T-helper 17 cell (primary cell): ENCODE measurements at places on chromosomes 12 and 14. TPM values are rescaled to one million over a fixed set of nuclear protein-coding genes. Genes with fewer than 3 reads are reported as not detected.

MYF6 gene
- total RNA-seq = not detected

LMO3 gene
- total RNA-seq = not detected

DNA sequence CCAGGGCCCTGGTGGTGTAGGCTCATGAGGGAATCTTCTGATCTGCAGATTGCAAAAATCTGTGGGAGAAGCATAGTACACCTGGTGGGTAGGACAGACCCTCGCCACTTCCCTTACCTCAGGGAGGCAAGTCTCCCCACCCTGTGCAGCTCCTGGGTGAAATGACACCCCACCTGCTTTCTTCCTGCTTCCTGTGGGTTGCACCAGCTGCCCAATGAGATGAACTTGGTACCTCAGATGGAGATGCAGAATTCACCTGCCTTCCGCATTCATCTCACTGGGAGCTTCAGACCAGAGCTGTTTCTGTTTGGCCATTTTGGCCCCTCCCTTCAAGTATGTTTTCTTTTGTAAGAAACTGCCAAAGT, 4.7 kb downstream of the CLEC2D start:
- DNase-seq = no peak

PAH gene
- 1.4 TPM for total RNA-seq

- no peak for DNase-seq
Measured at GRCh38 chr14:104092931-104093365, 7.4 kb downstream of the ASPG start.

CCDC177 gene
- not detected for total RNA-seq

DNA sequence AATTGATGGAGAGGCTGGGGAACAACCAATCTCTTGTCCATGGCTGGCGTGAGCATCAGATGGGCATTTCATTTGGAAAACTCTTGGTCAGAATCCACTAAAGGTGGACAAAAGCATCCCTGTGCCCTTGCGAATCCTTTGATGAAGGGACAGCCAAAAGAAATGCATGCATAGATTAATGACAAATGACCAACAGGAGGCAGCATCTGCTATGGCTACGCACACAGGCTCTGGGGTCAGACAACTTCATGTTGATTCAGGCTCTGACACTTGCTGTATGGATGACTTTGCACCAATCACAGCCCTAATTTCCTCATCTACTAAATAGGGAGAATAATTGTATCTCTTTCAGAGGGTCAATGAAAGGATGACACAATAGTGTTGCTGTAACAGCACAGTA, 117.5 kb downstream of the ASCL4 start:
- DNase-seq = no peak

- no peak for DNase-seq
Measured at GRCh38 chr12:3215410-3215975, 138.3 kb downstream of the TSPAN9 start.

DNA sequence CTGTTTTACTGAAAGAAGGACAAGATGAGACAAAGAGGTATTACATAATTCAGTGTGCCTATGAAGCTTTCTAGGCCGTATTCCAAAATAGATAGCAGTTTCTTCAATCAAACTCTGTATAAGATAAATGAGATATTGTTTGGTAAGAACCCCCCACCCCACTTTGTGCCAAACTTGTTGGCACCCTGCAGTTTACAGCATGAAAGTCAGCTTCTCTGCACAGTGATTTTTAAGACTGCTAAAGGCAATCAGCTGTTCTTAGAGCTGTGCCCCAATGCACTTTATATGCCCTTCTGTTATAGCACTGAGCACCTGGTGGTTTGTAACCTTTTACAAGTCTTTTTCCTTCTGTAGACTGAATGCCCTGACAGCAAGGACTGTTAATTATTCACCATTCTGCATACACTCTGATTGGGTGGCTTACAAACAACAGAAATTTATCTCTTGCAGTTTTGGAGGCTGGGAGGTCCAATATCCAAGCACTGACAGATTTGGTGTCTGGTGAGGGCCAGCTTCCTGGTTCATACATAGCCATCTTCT, 76.7 kb downstream of the ANO4 start:
- DNase-seq = no peak

GRCh38 chr12:94628369-94628768, 22.0 kb downstream of the TMCC3 start:
- no peak for DNase-seq

DNA sequence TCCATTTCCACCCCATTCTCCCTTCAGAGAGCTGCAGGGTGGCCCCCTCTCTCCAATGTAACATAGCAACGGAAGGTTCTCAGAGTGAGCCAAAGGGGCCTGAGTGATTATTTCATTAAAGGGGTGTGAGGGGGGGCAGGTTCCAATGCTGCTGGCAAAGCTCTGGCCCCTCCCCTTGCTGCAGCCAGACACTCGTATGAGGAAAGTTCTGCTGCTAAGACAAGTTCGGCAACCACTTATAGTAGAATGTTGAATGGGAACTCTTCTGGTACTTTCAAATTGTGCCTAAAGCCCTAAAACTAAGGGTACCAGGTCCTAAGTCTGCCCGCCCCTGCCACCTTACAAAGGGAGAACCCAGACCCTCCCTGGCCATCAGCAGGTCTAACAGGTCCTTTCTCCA, 49.8 kb downstream of the PLEKHG3 start:
- DNase-seq = no peak

- no peak for DNase-seq
Measured at GRCh38 chr12:66129934-66130266, 650 bp downstream of the LLPH start.

ACYP1 gene
- total RNA-seq = 11.3 TPM

HOXC10 gene
- not detected for total RNA-seq

BDKRB1 gene
- not detected for total RNA-seq

KRT7 gene
- total RNA-seq = 0.70 TPM

TAS2R14 gene
- total RNA-seq = 2.4 TPM

ADCY4 gene
- 5.4 TPM for total RNA-seq
